Fibroblast of skin of scalp (primary cell): ENCODE measurements at places on chromosomes 2 and 18.

DNA sequence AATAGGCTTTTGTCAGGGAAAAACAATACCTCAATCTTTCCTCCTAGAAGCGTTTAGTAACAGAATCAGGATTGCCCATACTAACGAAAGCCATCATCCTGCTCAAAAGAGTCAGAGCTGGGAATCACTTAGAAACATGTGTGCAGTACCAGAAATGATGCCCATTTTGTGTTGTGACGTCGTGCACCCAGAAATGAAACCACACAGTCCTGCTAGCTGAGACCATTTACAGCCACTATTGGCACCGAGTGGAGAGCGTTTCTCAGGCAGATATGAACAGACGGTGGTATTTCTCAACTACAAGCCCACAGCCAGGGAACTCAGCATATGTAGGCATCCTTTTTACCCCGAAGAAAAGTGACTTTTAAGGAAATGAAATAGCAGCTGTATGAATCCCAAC is 284.3 kb upstream of the LRATD1 start:
- no peak for DNase-seq

DNA sequence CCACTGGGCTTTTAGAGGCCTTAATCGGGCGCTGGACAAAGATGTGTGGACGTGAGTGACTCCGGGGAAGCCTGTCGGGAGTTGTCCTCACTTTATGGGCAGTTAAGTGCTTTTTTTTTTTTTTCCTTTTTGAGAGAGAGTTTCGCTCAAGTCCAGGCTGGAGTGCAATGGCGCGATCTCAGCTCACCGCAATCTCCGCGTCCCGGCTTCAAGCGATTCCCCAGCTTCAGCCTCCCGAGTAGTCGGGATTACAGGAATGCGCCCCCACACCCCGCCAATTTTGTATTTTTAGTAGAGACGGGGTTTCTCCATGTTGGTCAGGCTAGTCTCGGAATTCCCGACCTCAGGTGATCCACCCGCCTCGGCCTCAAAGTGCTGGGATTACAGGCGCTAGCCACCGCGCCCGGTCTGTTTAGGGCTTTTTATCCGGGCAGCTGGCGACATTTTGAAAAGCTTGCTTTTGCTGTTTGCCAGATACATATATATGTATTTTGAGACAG is 1.5 kb downstream of the MSH6 start:
- DNase-seq = peak; percentile 9

GRCh38 chr2:143034292-143035074 is 94.7 kb upstream of the ARHGAP15 start:
- peak; percentile 84 for DNase-seq

GRCh38 chr2:188235364-188235763 is 56.3 kb upstream of the GULP1 start:
- no peak for DNase-seq

- no peak for DNase-seq
These were observed 213.5 kb downstream of the CMPK2 start for GRCh38 chr2:6652251-6652650.

DNA sequence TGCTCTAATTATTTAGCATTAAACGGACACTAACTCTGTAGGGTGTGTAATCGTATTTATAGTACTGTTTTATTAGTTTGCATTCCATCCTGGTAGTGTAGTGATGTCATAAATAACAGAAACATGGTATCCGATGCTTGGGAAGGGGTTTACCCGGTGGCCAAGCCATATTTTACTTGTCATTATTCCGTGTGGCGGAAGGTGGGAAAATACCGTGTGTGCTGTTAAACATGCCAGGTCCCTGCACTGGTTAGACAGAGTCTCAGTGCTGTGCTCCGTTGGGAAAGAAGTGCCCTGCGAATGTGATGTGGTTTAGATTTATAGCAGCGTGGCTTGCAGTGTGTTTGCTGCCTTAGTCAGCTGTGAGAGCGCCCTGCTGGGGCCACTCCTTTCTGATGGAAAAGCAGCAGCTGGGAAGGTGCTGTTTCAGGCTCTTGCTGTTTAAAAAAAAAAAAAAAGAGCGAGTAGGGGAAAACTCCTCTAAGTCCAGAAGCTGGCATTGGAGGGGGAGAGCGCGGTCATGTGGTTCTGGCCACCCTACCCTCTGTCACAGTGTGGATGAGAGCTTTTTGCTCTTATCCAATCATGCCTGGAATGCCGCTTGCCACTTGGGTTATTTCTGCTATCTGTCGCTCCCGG is 211.0 kb downstream of the NEDD4L start:
- DNase-seq = peak; percentile 59

DNA sequence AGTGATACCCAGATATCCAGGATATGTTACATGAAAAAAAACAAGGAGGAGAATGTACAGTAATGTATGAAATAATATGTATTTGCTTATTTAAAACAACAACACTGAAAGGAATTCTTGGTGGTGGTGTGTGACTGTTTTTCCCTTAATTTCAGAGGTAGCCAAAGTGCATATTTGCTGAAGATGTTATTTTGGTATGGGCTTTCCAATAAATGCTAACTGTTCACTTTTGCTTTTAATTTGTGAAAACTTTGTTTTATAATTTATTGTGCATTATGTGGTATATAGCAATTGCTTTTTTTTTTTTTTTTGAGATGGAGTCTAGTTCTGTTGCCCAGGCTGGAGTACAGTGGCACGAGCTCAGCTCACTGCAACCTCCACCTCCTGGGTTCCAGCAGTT is 7.6 kb downstream of the CCNYL1 start:
- DNase-seq = no peak

GRCh38 chr2:71813807-71814470 is 333.7 kb downstream of the CYP26B1 start:
- DNase-seq = peak; percentile 75

DNA sequence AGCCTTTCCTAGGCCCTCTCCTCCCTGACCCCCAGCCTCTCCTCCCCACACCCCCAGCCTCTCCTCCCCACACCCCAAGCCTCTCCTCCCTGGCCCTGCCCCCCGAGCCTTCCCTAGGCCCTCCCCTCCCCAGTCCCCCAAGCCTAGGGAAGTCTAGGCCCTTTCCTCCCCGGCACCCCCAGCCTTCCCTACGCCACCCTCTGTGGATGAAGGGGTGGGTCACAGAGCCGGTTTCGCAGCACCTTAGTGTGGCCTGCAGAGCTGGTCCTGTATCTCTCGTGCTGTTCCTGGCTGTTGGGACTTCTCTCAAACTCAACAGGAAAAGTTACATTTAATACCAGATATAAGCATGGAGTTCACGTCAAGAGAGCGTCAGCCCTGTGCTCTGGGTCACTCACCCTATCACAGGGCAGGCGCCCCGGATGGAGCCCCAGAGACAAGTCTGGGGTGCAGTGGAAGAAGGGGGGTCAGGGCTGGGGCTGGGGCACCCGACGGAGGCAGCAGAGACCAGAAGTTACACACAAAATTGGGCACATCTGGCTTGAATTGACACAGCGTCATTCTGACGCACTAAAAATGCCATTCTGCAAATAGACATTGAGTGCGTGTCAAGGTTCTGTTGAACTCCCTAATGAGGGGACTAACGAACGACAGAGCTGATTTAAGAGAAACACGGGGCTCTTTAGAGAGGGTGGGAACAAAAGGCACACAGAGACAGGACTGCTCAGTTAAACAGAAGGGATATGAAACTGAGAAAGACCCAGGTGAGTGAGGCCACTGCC is 24.0 kb downstream of the KCNIP3 start:
- DNase-seq = peak; percentile 77

GRCh38 chr2:24843330-24843860 is 50.2 kb downstream of the CENPO start:
- DNase-seq = no peak
